ENCODE measurements at places on chromosomes 6 and 20.
A peak's percentile ranks its signal among the peaks of the same experiment; 100 is the strongest.

- H3K27me3 ChIP-seq, result no peaks in the 10 kb centered on the region
- no peak for DNase-seq
Observed at GRCh38 chr20:60310560-60311349, 352.5 kb downstream of the CDH26 start.

GRCh38 chr20:24423390-24424313, 45.8 kb upstream of the SYNDIG1 start:
- H3K4me1 ChIP-seq, result no peaks in the 10 kb centered on the region
- no peak overlapping the region for H3K4me3 ChIP-seq
- DNase-seq, result no peak

- no peak overlapping the region for H3K27ac ChIP-seq
- DNase-seq, result no peak
- H3K36me3 ChIP-seq, result no peaks in the 10 kb centered on the region
- H3K27me3 ChIP-seq, result no peaks in the 10 kb centered on the region
Observed at GRCh38 chr6:126227833-126228702, 111.8 kb upstream of the CENPW start.

GRCh38 chr20:50366270-50367103, 143.7 kb upstream of the PTPN1 start:
- H3K4me3 ChIP-seq, result no peak overlapping the region
- no peaks in the 10 kb centered on the region for H3K36me3 ChIP-seq
- DNase-seq, result no peak
- no peaks in the 10 kb centered on the region for H3K27me3 ChIP-seq
- peaks cover 9% of the 10 kb centered on the region for H3K4me1 ChIP-seq

DNA sequence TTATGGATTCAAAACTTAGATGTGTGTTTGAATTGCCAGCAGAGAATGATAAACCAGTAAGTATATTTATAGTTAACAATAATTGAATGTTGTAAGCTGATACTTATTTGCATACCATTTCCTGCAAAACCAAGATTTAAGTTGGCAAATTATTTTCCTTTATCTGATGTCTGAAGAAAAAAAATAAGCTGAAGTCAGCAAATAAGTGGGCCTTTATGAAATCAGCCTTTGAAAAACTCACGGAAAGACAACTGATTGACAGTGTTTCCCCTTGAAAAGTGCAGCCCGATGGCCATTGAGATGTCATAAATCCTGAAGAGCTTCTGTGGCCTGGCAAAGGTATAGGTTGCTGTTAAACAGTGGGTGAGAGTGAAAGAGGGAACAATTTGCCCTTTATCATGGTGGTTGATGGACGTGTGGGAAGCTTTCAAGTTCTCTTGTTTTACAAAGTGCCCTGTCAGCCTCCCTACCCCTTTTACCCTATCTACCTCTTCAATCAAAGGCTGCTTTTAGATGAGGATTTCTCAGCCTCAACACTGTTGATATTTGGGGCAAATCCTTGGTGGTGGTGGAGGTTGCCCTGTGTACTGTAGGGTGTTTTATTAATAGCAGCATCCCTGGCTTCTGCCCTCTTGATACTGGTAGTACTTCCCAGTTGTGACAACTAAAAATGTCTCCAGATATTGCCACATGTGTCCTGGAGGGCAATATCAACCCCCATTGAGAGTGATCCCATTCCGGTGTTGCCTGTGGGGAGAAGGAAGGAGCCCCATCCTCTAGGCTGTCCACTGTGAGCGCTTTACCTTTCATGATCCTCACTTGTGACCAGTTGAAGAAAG, 50.2 kb downstream of the VAPB start:
- no peak for DNase-seq
- H3K4me1 ChIP-seq, result no peaks in the 10 kb centered on the region
- H3K27me3 ChIP-seq, result no peaks in the 10 kb centered on the region
- H3K4me3 ChIP-seq, result no peak overlapping the region

GRCh38 chr6:167988945-167989841, 8.3 kb upstream of the KIF25 start:
- DNase-seq, result no peak
- peaks cover 3% of the 10 kb centered on the region for H3K4me1 ChIP-seq
- H3K27me3 ChIP-seq, result no peaks in the 10 kb centered on the region
- H3K27ac ChIP-seq, result no peak overlapping the region
- no peaks in the 10 kb centered on the region for H3K36me3 ChIP-seq

DNA sequence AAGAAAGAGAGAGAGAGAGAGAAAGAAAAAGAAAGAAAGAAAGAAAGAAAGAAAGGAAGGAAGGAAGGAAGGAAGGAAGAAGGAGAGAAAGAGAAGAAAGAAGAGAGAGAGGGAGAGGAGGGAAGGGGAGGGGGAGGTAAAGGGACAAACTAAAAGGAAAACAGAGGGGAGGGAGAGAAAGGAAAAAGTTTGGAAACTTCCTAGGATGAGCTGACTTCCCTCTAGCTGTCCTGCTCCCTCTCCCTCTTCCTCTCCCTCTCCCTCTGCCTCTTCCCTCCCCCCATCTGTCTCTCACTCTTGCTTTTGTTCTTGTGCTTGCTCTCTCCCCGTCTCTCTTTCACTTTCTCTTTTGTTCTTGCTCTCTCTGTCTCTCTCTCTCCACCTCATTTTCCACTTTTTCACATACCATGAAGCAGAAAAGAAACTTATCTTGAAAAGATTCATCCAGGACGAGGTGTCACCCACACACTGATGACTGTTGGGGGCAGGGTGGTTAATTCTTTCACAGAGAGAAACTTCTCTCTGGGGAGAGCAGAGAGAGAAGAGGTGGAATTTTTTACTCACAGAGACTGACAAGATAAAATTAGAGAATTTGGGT, 56.4 kb upstream of the DUSP22 start:
- H3K27ac ChIP-seq, result peak overlapping the region; percentile 17
- H3K4me3 ChIP-seq, result peak overlapping the region; percentile 19
- no peaks in the 10 kb centered on the region for H3K36me3 ChIP-seq
- DNase-seq, result no peak
- peaks cover 8% of the 10 kb centered on the region for H3K4me1 ChIP-seq
- H3K27me3 ChIP-seq, result no peaks in the 10 kb centered on the region

- H3K36me3 ChIP-seq, result no peaks in the 10 kb centered on the region
- H3K4me3 ChIP-seq, result no peak overlapping the region
- H3K27ac ChIP-seq, result peak overlapping the region; percentile 56
- no peak for DNase-seq
- H3K27me3 ChIP-seq, result no peaks in the 10 kb centered on the region
Observed at GRCh38 chr20:51732096-51732791, 35.9 kb downstream of the ATP9A start.

- H3K27me3 ChIP-seq, result no peaks in the 10 kb centered on the region
- DNase-seq, result no peak
- H3K36me3 ChIP-seq, result no peaks in the 10 kb centered on the region
- H3K4me1 ChIP-seq, result no peaks in the 10 kb centered on the region
Observed at GRCh38 chr6:45054610-45055009, 273.5 kb upstream of the RUNX2 start.

GRCh38 chr20:48754292-48754691, 73.5 kb downstream of the PREX1 start:
- no peak overlapping the region for H3K4me3 ChIP-seq
- H3K27ac ChIP-seq, result peak overlapping the region; percentile 83
- H3K4me1 ChIP-seq, result peaks cover 67% of the 10 kb centered on the region
- H3K36me3 ChIP-seq, result no peaks in the 10 kb centered on the region
- no peak for DNase-seq
- no peaks in the 10 kb centered on the region for H3K27me3 ChIP-seq

GRCh38 chr6:36671687-36672375, 6.7 kb upstream of the CDKN1A start:
- H3K36me3 ChIP-seq, result no peaks in the 10 kb centered on the region
- H3K4me3 ChIP-seq, result no peak overlapping the region
- H3K4me1 ChIP-seq, result peaks cover 10% of the 10 kb centered on the region
- DNase-seq, result no peak
- no peak overlapping the region for H3K27ac ChIP-seq
- H3K27me3 ChIP-seq, result no peaks in the 10 kb centered on the region

DNA sequence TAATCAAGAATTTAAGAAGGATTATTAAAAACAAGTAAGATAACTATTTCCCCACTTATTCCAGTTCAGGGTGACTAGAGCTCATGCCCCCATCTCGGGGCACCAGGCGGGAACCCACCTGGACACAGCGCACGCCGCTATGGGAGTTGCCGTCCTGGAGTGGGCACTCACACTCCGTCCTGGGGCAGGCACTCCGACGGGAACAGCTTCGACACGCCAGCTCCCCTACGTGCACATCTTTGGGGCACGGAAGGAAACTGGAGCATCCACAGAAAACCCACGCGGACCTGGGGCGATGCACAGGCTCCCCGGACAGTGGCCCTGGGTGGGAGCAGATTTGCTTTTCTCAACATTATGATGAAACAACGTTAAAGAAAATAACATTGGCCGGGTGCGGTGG, 52.0 kb upstream of the GATA5 start:
- no peaks in the 10 kb centered on the region for H3K36me3 ChIP-seq
- H3K4me1 ChIP-seq, result no peaks in the 10 kb centered on the region
- no peak for DNase-seq
- no peak overlapping the region for H3K4me3 ChIP-seq

GRCh38 chr6:170224694-170225660, 65.9 kb downstream of the DLL1 start:
- peak; percentile 66 for DNase-seq
- H3K27ac ChIP-seq, result peak overlapping the region; percentile 4
- H3K4me3 ChIP-seq, result no peak overlapping the region
- no peaks in the 10 kb centered on the region for H3K27me3 ChIP-seq

- no peak overlapping the region for H3K4me3 ChIP-seq
- no peak overlapping the region for H3K27ac ChIP-seq
- no peaks in the 10 kb centered on the region for H3K4me1 ChIP-seq
- DNase-seq, result no peak
- H3K36me3 ChIP-seq, result no peaks in the 10 kb centered on the region
Observed at GRCh38 chr6:166242888-166243287, 65.3 kb downstream of the PRR18 start.

GRCh38 chr20:5195655-5196054, 68.8 kb downstream of the CDS2 start:
- H3K4me3 ChIP-seq, result no peak overlapping the region
- peaks cover 3% of the 10 kb centered on the region for H3K4me1 ChIP-seq
- no peaks in the 10 kb centered on the region for H3K27me3 ChIP-seq
- H3K27ac ChIP-seq, result no peak overlapping the region
- peaks cover 5% of the 10 kb centered on the region for H3K36me3 ChIP-seq
- no peak for DNase-seq

DNA sequence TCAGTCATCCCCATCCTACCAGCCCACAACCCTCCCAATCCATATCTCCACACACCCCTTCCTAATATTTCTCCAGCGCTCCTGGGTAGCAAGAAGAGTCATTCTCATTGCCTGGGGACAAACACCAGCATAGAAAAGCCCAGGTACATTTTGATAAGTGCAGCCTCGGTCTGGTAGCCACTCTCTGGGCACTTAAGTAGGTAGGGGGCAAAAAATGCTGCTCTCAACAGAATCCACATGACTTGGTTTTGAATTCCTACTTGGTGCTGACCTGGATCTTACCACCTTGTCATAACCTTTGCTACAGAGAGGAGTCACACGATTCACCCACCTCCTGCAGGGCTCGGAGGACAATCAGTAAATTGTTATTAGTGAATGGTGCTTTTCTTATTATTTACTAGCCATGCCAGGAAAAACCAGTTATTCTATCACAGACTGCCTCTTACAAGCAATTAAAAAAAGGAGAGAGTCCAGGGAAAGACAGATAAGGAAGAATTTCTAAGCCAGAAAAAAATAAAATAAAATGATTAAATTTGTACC, 249.1 kb downstream of the LY86 start:
- no peaks in the 10 kb centered on the region for H3K27me3 ChIP-seq
- DNase-seq, result no peak

DNA sequence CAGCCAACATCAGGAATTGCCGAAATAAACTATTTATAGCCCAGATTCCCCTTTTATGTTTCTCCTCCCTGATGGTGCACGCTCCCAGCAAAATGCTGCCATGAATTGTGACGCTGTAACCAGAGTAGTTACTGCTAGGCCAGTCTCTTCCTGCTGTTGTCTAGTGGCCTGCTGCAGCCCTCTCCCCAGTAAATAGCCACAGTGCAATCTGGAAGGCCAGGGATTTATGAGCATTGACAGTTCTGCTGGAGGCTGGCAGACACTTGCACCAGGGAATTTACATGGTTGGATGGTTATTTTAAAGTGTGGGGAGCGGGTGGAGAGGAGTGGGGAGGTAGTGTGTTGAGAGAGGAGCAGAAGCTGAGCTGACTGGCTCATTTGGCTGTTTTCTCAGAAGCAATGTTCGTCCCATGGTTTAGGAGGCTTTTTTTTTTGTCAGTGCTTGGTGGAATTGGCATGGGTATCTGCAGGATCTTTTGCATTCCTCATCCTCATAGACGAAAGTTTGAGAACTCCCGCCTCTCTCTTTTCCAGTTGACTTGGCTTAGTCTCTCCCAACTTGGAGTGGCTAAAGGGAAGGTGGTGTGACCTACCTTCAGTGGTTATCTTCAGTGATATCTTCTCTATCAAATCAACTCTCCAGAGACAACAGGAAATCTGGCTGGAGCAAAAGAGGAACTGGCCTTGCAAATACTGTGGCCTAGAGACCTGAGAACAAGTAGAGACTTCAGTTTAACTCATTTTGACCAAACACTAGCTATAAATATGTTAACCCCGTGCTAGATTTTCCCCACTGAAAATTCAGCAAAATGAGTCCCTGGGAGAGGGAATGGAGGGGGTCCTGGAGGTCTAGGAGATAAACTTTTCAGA, 99.3 kb upstream of the VSTM2L start:
- no peaks in the 10 kb centered on the region for H3K36me3 ChIP-seq
- peak overlapping the region; percentile 21 for H3K27ac ChIP-seq
- no peaks in the 10 kb centered on the region for H3K4me1 ChIP-seq
- no peak for DNase-seq

GRCh38 chr6:6595952-6596351, 7.4 kb downstream of the LY86 start:
- DNase-seq, result no peak
- no peak overlapping the region for H3K4me3 ChIP-seq
- peaks cover 32% of the 10 kb centered on the region for H3K4me1 ChIP-seq
- no peak overlapping the region for H3K27ac ChIP-seq
- H3K27me3 ChIP-seq, result no peaks in the 10 kb centered on the region

DNA sequence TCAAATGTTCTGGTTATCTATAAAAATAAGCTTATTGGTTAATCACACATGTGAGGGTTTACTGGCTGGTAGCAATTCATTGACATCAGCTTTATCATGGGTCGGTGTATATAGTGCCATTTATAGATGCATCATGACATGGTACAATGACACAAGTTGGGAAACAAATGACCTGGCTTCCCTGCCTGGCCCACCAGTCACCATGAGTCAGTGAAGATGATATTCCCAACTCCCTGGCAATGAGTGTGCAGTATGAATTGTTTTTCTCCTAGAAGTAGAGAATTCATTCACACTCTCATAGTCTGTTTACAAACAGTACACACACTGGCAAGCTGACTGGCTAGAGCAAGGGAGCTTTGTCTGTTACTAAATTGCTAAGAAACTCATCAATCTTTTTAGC, 37.2 kb upstream of the CALHM6 start:
- H3K36me3 ChIP-seq, result no peaks in the 10 kb centered on the region
- DNase-seq, result no peak
- no peaks in the 10 kb centered on the region for H3K4me1 ChIP-seq
- H3K27me3 ChIP-seq, result no peaks in the 10 kb centered on the region
- no peak overlapping the region for H3K4me3 ChIP-seq
